ENCODE measurements at places on chromosomes 6 and 20.

DNA sequence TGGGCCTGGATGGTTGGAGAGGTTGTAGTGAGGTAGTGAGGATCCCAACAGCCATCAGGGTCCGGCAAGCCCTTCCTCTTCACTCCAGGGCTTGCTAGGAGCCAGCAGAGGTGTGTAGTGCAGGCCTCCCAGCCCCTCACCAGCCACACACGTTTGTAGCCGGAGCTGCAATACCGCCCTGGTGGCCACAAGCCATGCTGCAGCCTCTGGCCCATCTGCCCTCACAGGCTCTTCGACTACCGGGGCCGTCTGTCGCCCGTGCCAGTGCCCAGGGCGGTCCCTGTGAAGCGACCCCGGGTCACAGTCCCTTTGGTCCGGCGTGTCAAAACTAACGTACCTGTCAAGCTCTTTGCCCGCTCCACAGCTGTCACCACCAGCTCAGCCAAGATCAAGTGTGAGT lies 36.4 kb downstream of the EIF2S2 start:
- no peak for DNase-seq

GRCh38 chr6:85797993-85798392 lies 155.3 kb upstream of the SYNCRIP start:
- DNase-seq: no peak

DNA sequence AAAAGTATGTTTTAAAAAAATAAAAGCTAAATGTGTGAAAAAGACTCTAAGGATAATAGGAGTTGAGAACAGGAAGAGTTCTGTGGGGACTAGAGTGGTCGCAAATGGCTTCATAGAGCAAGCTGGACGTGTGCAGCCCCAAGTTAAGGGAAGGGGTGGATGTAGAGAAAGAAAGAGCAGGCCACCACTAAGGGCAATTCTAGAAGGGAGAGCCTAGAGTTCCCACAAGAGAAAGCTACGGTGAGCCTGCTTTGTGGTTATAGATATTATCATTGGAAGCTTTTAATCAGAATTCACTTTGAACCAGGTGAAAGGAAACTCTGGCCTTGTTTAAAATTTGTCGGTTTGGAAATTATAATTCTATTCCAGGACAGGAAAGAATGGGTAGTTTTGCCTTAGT lies 101.6 kb downstream of the HIVEP2 start:
- DNase-seq: no peak

- DNase-seq: no peak
Observed at GRCh38 chr20:17916433-17916891, 52.1 kb downstream of the SNX5 start.

- DNase-seq: no peak
Observed at GRCh38 chr6:112745765-112746164, 398.6 kb downstream of the RFPL4B start.

- DNase-seq: no peak
Observed at GRCh38 chr20:10385850-10386544, 48.0 kb downstream of the MKKS start.

GRCh38 chr20:24519476-24519875 lies 50.0 kb downstream of the SYNDIG1 start:
- no peak for DNase-seq

GRCh38 chr6:132400883-132401617 lies at the start of gene MOXD1:
MOXD1 (minus strand) TSS chr6:132401475; CDS start chr6:132401426, 49 bp downstream.
- no peak for DNase-seq

DNA sequence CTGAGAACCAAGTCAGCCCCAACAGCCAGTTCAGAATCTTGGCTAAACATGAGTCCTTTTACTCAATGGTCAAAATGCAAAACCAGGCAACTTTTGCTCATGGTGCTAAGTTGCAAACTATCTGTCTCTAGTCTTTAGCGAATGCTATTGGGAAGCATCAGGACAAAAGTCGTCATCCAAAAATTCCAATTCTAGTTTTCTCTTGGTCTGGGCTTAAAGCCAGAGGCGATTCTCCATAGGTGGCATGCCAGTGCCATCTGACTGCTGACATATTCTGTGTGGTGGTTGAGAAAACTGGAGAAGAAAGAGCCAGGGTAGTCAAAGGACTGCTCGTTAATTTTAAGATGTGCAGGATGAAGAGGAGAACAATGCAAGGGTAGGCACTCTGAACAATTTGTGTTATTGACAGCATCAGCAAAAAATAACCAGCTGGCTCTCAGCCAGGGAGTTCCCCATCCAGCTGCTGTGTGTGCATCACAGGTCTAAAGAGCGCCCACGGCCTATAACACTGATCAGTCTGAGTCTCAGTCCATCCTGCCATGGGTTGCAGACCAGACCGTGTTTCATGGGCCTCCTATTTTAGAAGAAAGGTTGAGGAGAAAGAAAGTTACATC lies 313.6 kb downstream of the ALDH8A1 start:
- DNase-seq: no peak

DNA sequence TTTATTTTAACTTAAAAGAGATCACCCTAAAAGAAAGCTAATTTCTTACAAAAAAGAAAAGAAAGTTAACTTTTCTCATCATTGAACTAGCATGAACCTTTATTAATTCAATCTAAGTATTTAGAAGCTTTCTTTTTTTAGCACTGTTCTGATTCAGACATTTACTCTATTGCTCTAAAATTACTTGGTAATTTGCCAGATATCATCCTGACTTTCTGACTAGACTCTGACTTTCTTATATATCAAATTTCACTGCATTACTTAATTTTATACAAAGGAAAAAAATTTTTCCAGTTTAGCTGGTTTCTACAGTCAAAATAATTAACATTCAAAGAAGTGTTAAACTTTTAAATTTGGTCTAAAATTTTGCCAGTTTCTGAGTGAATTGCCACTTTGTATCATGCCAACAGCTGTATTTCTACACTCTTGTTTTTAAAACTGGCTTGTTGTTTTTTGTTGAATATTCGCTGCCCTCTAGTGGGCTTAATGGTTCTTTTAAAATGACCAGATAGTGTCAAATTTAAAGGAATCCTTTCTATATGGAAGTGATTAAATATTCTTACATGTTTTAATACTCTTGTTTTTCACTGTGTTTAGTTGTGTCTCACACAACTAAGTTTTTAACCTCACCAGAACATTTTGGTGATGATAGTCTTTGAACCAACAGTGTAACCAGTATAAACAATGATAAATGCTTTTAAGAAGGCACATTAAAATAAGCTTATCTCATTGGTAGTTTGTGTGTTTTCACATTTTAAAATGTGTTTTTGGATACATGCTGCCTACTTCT lies 102.0 kb downstream of the POPDC3 start:
- DNase-seq: peak; percentile 18

DNA sequence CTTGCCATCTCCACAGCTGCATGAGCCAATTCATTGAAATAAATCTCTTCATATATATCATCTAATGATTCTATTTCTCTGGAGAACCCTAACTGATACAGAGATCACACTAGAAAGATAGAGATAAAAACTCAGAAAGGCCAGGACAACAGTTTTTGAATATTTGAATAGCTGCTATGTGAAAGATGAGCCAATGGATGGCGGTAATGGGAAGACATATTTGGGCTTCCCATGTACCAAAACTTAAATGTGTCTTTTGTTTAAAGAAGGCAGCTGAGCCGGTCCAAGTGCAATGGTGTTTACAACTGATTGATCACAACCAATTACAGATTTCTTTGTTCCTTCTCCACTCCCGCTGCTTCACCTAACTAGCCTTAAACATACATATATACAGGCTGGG lies 35.1 kb downstream of the SGK1 start:
- DNase-seq: no peak

GRCh38 chr6:164763788-164764187 lies 545.6 kb downstream of the C6orf118 start:
- no peak for DNase-seq

- DNase-seq: peak; percentile 56
Observed at GRCh38 chr6:168370310-168370991, 50.9 kb upstream of the DACT2 start.

- no peak for DNase-seq
Observed at GRCh38 chr20:23515250-23515939, 24.5 kb downstream of the CST8 start.

- DNase-seq: no peak
Observed at GRCh38 chr6:42026540-42026939, 23.8 kb upstream of the TAF8 start.

DNA sequence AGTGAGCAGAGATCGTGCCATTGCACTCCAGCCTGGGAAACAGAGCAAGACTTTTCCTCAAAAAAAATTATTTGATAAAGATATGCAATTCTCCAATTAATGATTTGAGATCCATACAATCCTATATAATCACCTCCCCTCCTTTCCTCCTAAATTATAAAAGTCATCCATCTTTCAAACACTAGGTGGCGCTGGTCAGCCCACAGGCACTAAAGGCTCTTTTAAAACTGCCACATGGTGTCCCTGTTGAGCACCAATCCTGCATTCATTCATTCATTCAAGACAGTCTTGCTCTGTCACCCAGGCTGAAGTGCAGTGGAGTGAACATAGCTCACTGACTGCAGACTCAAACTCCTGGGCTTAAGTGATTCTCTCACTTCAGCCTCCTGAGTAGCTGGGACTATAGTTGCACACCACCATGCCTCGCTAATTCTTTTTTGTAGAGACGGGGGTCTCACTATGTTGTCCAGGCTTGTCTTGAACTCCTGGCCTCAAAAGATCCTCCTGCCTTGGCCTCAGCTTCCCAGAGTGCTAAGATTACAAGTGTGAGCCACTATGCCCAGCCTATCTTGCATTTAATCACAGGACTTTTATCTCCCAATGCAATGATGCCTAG lies 58.7 kb upstream of the SLC2A12 start:
- peak; percentile 67 for DNase-seq

DNA sequence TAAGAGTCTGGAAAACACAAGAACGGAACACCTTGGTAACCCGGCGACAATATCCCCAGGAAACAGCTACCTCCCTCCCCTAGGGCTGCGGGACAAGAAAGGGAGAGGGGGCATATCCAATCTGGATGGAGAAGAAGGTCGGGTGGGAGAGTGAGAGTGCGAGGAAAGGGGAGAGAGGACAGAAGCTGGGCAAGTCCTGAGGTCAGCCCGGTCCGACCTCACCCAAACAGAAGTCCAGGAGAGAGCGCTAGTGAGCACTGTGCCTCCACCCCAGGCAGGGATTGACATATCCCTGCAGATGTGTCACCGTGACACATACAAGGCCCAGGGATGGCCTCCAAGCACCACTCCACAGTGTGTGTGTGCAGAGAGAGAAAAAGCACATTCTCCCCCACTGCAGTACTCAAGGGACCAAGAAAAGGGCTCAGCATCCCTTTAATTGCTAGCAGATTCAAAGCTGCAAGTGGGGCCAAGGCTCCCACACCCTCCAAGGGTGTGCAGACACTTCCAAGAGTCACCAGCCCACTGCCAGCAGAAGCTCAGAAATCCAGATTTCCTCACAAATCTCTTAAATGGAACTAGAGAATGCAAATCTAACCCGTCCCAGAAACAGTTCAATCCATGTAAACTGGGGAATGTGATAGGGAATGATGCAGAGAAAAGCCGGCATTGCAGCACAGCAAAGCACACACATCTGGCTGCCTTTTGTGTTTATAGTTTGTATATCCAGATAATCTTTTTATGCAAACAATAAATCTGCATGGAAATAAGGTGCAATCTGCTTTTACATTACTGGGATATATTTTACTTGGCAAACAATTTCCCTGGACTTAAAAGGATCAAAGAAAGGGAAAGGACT lies 3.1 kb downstream of the PXDC1 start:
- DNase-seq: peak; percentile 46

DNA sequence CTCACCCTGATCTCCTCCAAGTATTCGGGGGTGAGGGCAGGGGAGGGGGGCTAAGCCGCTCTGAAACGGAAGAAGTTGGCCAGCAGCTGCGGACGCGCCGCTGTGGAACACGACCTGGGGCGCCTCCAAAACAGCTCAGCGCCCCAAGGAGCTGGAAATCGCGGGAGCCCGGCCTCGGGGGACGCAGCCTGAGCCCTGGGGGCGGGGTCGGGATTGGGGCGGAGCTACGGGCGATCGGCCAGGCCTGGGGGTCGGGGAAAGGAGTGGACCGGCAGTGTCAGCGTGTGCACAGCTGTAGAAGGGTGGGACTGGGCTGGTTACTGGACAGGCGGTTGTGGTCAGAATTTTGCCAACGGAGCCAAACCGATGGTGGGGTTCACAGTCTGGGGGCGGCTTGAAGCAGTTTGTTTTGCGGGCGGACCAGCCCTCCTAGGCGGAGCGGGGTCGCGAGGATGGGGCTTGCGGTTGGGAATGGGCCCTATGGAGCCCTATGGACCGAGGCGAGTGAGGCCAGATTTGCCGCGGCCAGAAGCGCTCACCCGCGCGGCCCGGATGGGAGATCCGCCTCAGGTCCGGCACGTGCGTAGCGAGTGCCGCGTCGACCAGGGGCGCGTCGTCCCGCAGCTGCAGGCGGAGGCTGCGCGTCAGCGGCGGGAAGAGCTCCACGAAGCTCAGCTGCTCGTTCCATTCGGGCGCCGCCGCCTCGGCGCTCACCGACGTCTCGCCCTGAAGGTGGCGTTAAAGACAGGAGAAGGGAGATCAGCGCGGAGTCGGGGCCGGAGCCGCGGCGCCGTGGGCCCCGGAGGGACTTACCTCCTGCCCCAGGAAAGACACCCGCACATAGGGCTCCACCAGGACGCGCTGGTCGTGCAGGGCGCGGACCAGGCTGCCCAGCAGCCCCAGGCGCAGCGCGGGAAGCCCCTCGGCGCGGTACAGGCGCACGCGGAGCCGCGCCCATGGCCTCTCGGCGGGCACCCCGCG lies 14.3 kb upstream of the SPAG4 start:
- peak; percentile 77 for DNase-seq

- DNase-seq: peak; percentile 43
Observed at GRCh38 chr6:158793432-158793831, 25.7 kb downstream of the EZR start.

DNA sequence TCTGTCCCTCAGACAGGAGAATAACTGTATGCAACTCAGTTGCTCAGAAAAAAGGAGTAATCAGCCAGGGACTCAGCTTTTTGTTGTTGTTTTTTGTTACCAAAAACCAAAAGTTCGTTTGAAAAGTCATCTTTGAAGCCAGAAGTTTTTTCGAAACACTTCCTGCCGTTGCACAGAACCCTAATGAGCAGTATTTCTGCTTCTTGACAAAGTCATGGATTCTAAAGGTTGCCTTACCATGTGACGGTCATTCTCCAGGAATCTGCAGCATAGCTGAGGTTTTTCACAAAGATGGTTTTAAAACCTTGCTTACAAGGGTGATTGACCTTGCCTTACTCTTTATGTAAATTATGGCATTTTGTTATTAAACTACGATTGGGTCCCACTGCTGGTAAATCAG lies 1.9 kb downstream of the RAB32 start:
- DNase-seq: no peak

- DNase-seq: peak; percentile 20
Observed at GRCh38 chr6:154805288-154805911, 72.2 kb downstream of the SCAF8 start.

Data from activated CD4-positive, alpha-beta T cell treated with anti-CD3 and anti-CD28 coated beads, Interleukin-2, Interleukin-4, amounts not matched to agents 100 ng/mL and 50 ng/mL, durations not matched to agents 16 hours and 8 hours (primary cell).